ENCODE measurements at places on chromosomes 5 and 9. TPM values are rescaled to one million over a fixed set of nuclear protein-coding genes. Genes with fewer than 3 reads are reported as not detected.

The SETX gene
- 83.6 TPM for total RNA-seq

The NEUROG1 gene
- not detected for total RNA-seq

The DIRAS2 gene
- under 0.01 TPM for total RNA-seq

The IL7R gene
- 10.1 TPM for total RNA-seq

The LECT2 gene
- not detected for total RNA-seq

The CCL28 gene
- 4.0 TPM for total RNA-seq

The IL13 gene
- total RNA-seq = 0.73 TPM

The FOXD4L3 gene
- total RNA-seq = not detected

The FAM81B gene
- 2.6 TPM for total RNA-seq

The MOCS2 gene
- 48.2 TPM for total RNA-seq

The CCDC187 gene
- total RNA-seq = not detected

The MEIKIN gene
- total RNA-seq = not detected

All from breast epithelium (tissue), 4 donors.